ENCODE measurements at places on chromosomes 13 and 19.

DNA sequence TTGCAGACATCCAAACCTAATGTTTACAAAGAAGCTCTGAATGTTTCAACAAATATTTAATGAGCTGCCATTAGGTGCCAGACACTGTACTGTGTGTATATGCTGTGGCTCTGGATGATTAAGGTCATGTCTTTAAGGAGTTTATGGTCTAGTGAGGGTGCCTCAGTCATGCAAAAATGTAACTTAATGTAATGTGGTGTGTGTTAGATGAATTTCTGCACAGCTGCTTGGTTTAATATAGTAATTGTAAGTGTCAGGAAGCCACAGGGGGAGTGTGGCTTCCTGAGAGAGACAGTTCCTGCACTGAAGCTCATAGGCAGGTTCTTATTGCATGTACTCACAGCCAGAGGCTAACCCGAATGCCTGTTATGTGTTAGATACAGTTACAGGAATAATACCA lies 43.3 kb downstream of the SPATA13 start:
- DNase-seq: peak; percentile 30

DNA sequence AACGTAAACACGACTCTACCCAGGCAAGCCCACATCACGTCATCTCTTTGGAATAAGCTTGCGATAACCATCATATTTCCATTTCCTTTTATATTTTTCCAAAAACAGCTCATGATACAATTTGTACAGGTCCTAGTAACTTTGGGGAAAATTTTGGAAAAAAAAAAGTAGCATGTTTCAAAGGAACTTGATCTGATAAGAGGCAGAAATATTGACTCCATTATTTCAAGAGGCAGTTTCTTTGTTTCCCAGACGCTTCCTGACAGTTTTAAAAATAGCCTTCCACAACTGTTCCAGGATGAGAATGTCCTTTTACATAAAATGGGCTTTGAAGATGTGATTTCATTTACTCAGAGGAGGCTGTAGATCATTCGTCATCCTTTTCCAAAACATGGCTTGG lies 23.1 kb downstream of the KLF2 start:
- DNase-seq: no peak

DNA sequence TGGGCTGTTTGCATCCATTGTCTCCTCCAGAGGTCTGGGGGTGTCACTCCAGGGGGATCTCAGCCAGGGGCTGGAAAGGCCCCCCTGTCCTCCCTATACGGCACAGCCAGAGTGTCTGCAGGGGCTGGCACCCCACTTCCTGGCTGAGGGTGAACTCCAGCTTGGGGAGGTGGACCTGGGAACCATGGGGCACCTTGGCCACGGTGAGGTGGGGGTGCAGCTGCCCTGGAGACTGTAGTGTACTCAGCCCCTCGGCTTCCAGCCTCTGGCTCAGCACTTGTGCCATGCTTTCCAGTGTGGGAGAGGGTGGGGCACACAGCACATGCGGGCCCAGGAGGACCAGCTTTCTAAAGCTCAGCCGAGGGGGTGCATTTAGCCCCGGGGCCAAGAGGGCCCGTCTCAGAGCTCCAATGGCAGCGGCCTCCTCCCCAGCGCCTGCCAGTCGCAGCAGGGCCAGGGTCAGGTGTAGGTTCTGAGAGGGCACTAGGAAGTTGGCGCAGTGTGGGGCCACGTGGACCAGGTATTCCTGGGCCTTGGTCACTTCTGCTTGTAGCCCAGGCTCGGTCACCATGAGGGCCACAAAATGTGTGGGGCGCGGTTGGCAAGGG lies 1.4 kb downstream of the LENG9 start:
- DNase-seq: no peak

DNA sequence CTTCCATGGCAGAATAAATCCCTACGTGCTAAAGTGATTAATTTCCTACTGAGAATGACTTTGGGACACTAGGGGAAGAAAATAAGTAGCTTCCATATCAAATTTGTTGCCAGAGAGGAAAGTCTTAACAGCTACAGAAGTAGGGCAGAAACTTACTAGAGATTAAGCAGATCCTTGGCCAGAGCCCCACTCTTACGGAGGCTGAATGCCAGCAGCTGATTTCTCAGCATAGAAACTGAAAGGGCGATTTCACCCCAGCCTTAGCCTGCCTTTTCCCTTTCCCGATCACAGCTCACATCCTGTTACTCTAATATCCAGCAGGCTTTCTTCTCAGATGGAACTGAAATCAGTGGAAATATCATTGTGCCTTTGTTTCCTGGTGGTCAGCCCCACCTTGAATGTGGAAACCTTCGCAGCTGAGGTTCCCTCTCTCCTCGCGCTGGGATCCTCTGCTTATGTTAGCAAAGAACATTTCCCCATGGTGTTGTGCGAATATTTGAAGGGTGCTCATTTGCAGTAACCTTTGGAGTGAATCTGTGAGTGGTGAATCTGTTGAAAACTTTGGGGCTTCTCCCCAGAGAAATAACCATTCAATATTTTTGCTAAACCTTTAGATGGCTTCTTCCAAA lies 8.4 kb downstream of the FAM124A start:
- DNase-seq: no peak

GRCh38 chr19:58183817-58184215 lies 955 bp downstream of the ZNF274 start:
- DNase-seq: no peak

- DNase-seq: no peak
Measured at GRCh38 chr13:112072534-112073244, 5.7 kb downstream of the SOX1 start.

GRCh38 chr13:94352057-94352456 lies 127.4 kb downstream of the DCT start:
- no peak for DNase-seq

DNA sequence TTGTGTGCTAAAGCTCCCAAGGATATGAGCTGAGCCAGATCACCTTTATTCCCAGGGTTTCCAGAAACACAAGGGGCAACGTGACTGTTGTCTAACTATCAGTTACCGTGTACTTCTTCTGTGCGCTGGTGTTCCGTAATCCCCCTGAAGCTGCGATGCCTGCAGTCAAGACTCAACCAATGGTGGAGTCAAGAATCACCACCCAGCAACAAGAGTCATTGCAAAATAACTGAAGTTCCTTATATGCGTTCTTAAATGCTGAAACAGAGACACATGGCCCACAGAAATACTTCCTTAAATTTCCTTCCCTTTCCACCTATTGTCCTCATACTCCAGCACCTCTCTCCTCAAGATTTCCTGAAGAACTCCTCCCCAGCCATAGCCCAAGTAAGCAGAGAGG lies 200.2 kb downstream of the KATNAL1 start:
- no peak for DNase-seq

- DNase-seq: no peak
Measured at GRCh38 chr13:35857769-35858168, 273.4 kb downstream of the DCLK1 start.

GRCh38 chr13:108194435-108194936 lies 20.9 kb downstream of the LIG4 start:
- DNase-seq: no peak

GRCh38 chr19:30781519-30781918 lies 409.3 kb downstream of the ZNF536 start:
- no peak for DNase-seq

All from CD4-positive, alpha-beta T cell treated with Interleukin-2 at 100 ng/mL for 4 hours (primary cell).